NCI-H1436 treated with DMSO at 0.1 percent for 48 hours (cell line): ENCODE measurements at places on chromosomes 4 and X.

GRCh38 chrX:20143561-20143960, 1.9 kb upstream of the EIF1AX start:
- no peak for DNase-seq

DNA sequence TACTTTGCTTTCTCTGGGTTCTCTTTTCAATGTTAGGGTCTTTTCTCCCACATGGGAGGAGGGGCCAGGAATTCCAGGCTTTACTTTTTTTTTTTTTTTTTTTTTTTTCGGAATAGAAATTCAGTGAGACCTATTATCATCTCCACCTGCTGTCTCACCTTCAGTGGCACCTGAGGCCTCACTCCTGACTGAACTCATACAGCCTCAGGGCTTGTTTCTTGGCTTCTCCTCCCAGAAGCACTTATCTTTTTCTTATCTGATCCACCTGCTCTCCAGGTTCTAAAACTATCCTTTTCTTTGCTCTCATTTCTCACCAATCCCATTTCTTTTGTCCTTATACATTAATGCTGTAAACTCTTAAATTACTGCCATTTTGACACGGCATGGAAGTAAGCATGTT, 117.3 kb upstream of the PPP3CA start:
- DNase-seq: no peak

GRCh38 chr4:94127707-94128328, 79.8 kb upstream of the SMARCAD1 start:
- no peak for DNase-seq

GRCh38 chr4:13994016-13994415, 366.5 kb upstream of the BOD1L1 start:
- DNase-seq: no peak

GRCh38 chr4:7828793-7829301, 110.8 kb downstream of the AFAP1 start:
- DNase-seq: no peak

GRCh38 chr4:143185253-143186107, 763 bp downstream of the USP38 start:
- DNase-seq: no peak

- DNase-seq: no peak
These were observed 22.4 kb downstream of the RS1 start for GRCh38 chrX:18649498-18649951.

GRCh38 chr4:94238160-94238559, 30.5 kb downstream of the SMARCAD1 start:
- no peak for DNase-seq

- no peak for DNase-seq
These were observed 78.4 kb downstream of the CCNG2 start for GRCh38 chr4:77235289-77235854.

- no peak for DNase-seq
These were observed 30.5 kb downstream of the PAGE2 start for GRCh38 chrX:55119271-55119670.

- no peak for DNase-seq
These were observed 739 bp downstream of the SLC49A3 start for GRCh38 chr4:687971-688853.

- no peak for DNase-seq
These were observed 13.5 kb upstream of the NKX1-1 start for GRCh38 chr4:1419708-1420107.

GRCh38 chrX:29824176-29824906, 391.0 kb upstream of the MAGEB2 start:
- no peak for DNase-seq

DNA sequence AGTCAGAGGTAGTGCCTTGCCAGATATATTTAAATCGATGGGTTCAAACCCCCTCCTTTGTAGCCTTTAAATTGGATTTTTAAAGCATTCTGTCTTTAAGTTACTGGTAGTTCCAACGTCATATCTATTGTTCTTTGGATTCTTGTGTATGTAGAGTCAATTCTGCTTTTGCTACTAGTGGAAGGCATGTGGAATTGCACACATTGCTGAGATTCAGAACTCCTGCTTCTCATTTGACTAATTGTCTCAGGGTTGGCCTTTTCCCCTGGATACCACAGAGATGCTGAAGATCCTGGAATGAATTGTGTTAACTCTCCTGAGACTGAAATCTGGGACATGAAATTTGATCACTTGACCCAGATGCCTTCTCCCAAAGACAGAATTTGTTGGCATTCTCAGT, 328.3 kb upstream of the RPS6KA3 start:
- DNase-seq: no peak

- DNase-seq: no peak
These were observed 145.1 kb downstream of the ANTXR2 start for GRCh38 chr4:79927931-79928330.

DNA sequence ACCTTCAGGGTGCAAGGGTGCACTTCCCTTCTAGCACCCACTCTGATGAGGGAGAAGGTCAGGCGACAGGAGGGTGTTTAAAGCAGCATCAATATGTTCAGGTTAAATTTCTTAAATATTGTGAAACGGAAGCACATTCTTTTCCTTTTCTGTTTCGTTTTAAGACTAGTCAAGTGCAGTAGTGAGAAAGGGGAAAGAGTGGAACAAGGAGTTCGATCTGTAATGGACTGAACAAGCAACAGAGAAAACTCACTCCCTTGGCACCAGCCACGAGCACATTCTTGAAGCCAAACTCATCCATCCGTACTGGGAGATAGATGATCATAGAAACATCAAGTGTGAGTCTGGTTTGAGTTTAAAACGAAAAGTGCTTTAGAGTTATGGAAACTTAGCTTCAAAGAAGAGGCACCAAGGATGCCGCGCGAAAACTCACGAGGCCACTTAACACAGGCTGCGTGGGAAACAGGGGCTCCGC, 815 bp downstream of the FAM53A start:
- no peak for DNase-seq

- DNase-seq: no peak
These were observed 31.6 kb downstream of the KANTR start for GRCh38 chrX:53125506-53125905.

DNA sequence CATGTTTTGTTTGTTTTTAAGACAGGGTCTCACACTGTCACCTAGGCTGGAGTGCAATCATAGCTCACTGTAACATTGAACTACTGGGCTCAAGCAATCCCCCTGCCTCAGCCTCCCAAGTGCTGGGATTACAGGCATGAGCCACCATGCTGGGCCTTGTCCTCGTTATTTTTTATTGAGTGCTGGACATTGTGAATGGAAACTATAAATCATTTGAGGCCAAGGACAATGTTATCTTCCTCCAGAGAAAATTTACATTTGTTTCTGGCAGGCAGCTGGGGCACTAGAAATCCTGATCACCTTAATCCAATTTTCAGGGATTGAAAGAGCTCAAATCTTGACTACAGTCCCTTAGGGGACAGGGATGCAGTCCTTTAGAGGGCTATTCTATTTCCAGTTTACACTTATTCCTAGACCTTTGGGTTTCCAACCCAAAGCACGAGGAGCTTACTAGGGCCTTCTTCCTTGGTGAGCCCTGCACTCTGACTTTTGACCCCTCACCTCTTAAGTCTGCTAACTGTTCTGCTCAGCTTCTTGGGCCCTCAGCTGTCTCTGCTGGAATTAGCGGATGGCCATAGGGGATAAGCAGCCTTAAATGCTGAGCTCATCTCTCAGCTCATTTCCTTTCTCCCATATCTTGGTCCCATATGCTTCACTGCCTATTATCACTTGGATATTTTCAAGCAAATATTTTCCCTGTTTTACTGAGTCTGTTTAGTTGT, 23.0 kb upstream of the PDZD4 start:
- DNase-seq: no peak

- DNase-seq: no peak
These were observed 419.9 kb upstream of the NWD2 start for GRCh38 chr4:36824682-36825081.

GRCh38 chr4:74402692-74403456, 37.9 kb downstream of the EREG start:
- DNase-seq: no peak

GRCh38 chr4:73588613-73589012, 31.6 kb downstream of the RASSF6 start:
- DNase-seq: no peak

- no peak for DNase-seq
These were observed 20.2 kb downstream of the GYG2 start for GRCh38 chrX:2848871-2849301.

DNA sequence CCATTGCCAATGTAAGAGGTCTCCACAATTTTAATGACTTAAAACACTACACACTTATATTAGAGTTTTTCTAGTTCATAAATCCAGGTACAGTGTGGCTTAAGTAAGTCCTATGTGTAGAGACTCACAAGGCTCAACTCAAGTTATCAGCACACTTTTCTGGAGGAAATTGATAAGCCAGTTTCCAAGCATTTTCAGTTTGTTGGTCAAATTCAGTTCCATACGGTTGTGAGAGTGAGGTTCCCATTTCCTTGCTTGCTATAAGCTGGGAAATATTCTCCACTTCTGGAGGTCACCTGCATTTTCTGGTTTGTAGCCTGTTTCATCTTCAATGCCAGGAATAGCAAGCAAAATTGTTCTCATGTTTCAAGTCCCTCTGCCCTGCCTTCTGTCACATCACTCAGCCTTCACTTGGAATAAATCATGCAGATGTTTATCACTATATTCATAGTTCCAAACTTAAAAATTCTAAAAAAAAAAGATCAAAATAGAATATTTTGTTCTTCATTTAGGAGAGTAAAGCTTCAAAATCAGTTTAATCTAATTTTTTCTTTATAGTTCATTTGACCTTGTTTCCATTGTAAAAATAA, 1137.5 kb upstream of the INTU start:
- DNase-seq: no peak

DNA sequence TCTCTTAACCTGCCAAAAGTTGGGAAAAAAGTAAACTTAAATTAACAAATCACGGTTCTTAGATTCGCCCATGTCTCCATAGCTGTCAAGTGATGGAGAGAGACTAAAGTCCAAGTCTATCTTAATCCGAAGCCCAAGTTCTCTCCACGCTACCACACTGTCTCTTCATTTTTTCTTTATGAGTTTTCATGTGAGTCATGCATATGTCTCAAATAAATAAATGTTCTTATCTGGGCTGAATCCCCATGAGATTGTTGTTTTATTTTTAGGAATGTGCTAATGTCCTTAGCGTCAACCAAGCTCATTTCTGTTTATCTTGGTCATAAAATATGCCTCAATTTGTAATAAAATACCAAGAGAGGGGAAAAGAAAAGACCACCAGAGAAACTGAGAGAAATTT, 169.3 kb downstream of the RCHY1 start:
- no peak for DNase-seq

DNA sequence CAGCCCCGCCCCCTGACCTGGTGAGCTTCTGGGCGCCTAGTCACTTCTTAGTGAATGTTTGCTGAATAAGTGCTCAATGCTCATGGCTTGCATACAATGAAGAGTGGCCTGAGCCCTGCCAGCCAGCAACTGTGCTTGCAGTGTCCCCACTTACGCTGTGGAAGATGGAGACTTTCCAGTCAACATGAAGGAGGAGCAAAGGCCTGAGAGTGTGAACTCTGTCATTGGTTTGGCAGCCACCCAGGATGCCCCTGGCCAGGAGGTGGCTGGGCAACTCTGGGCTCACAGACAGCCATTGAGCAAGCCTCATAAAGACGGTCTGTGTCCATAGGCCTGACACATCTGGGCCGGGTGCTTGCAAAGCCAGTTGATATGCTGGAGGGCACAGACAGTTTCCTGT, 72.1 kb upstream of the MAMLD1 start:
- no peak for DNase-seq

GRCh38 chr4:125231661-125232060, 83.1 kb upstream of the FAT4 start:
- no peak for DNase-seq

GRCh38 chr4:153564630-153565525, 98.7 kb downstream of the TMEM131L start:
- DNase-seq: no peak

DNA sequence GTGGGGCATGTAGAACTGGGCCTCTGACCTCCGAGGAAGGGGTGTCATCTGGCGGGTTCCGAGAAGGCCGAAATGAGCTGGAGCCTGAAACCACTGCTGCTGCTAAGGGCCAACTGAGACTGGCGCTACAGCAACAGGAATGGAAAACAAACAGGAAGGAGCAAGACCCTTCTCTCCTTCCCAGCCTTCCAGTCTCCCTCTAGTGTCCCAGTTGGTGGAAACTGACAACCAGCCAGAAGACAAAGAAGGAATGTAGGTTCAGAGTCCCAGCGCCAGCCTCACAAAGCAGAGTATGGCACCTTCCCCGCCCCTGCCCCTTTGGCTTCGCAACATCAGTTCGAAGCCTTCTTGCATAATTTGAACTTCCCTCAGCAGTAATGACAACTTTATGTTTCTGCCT, 24.4 kb upstream of the PDZD4 start:
- DNase-seq: no peak

DNA sequence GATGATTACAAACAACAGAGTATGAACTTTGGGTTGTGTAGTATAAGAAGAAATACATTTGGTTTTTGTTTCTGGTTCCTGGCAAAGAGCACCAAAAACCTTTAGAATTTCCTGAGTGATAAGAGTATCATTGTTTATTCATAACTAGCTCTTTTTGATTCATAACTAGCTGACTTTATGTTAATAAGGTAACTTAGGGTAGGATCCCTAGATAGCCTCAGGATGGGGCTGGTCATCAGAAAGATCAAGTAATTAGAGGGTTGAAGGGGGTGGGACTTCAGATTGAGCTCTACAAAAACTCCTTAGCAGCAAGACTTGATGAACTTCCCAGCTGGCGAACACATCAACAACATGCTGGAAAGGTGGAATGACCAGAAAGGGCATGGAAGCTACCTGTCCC, 166.5 kb downstream of the SCFD2 start:
- no peak for DNase-seq

DNA sequence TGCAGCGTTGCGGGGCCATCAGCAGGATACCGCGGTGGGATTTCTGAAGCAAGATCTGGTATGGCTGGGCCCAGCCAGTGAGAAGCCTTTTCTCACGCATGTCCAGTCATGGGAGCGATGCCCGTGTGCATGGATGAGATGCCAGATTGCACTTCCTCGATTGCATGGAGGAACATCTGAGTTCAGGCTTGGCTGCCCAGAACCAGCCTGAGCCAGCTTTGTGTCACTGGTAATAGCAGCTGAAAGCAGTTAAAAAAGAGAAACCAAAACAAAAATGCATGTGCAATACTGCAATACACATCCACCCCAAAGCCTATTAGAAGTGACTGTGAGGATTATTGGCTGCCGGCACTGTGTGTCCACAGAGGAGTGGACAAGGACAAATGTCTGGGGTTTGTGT, 59.3 kb downstream of the PSAPL1 start:
- no peak for DNase-seq

GRCh38 chrX:154477891-154478477, 1.1 kb downstream of the LAGE3 start:
- DNase-seq: no peak

- DNase-seq: no peak
These were observed 109.9 kb upstream of the DUSP21 start for GRCh38 chrX:44733931-44734330.

DNA sequence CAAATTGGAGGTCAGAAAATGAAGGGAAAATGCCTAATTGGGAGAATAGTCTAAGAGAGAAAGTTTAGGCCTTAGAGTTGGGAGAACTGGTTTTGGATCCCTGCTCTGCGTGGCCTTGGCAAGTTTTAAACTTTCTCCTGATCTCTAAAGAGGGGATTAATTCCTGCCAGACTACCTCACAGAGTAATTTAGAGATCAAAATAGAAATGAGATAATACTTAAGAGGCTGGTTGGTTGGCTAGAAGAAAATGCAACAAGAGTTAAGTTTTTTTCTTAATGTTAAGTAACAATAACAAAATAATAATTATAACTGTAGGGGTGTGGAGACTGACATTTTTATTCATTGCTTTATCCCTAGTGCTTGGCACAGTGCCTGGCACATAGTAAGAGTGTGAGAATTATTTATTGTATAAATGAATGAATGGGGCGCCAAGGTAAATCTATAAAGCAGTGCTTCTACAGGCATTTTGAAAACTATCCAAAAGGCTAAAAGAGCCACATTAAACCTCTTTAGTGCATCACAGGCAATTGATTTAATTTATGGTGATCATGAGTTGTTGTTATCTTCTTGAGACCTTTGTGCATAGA, 160.5 kb downstream of the RASL11B start:
- DNase-seq: no peak
